ENCODE measurements at places on chromosomes 3 and 15.
A peak's percentile ranks its signal among the peaks of the same experiment; 100 is the strongest.

- no peak for DNase-seq
Measured at GRCh38 chr3:48240000-48240963, 622 bp upstream of the ZNF589 start.

- DNase-seq, result no peak
Measured at GRCh38 chr3:10338591-10339353, 17.9 kb upstream of the SEC13 start.

DNA sequence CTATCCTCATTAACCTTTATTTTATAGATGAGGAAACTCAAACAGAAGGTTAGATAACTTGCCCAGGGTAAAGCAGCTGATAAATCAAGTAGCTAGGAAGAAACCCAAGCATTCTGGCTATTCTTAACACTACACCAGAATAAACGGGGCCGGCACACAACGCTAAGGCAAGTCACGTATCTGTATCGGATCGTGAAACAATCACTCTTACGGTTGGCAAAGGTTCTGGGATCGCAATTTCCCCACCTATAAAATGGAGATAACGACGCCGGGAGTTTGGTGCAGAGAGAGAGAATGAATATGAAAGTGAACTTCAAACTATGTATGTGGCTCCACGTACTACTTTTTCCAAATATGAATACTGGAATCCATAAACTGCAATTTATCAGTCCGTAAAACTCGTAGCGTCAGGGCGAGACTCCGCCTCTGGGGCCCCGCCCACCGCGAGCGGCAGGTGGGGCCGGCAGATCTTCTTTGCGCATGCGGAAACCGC is 252 bp upstream of the ARMC8 start:
- DNase-seq, result peak; percentile 71

- no peak for DNase-seq
Measured at GRCh38 chr15:51046016-51046415, 48.7 kb downstream of the TNFAIP8L3 start.

- DNase-seq, result no peak
Measured at GRCh38 chr3:69879051-69879450, 120.5 kb upstream of the SAMMSON start.

DNA sequence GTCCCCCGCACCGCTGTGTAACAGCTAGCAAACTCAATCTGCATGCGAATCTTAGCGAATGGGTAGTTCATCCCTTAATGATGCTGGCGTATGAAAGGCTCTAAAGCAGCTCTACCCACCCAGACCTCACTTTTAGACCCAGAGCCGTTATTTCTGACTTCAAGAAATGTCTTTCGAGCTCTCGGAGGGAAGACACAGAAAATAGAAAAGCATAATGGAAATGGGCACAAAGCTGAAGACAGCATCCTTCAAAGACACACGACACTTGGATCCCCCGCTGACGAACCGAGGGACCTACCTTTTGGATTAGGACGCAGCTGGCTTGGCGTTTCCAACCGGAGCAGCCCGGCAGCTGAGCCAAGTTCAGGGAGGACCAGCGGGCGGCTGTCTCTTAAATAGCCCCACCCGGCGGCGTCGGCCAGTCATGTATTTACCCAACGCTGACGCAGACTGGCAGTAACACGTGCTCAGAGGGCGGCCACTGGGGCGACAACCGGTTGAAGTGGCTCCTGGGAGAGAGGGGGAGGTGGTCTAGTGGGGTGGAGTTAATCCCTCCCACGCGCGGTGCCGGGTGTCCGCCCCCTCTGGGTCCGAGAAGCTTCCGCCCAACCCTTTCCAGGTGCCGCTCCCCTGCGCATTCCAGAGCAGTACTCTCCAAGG is 1.5 kb downstream of the CCK start:
- DNase-seq, result no peak

GRCh38 chr3:52029053-52029452 is 27.3 kb downstream of the DUSP7 start:
- DNase-seq, result no peak

- no peak for DNase-seq
Measured at GRCh38 chr3:126127452-126127851, 43.5 kb upstream of the SLC41A3 start.

GRCh38 chr3:71244826-71245488 is 338.6 kb downstream of the FOXP1 start:
- no peak for DNase-seq

DNA sequence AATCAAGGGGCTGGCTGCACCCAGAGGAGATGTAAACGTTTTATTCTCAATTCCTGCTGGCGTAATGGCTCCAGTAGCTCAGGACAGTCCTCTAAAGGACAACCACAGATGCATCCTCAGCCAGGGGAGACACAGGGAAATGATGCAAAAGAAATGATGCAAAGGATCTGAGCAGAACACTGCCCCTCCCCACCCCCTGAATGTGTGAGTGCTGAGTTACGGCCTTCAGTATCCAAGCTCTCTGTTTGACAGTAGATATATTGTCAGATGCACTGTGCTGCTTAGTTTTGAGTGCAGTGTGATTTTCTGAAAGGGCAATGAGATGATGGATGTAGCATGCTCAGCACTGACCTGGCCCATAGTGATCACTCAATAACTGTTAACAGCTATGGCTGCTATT is 41.4 kb upstream of the CTDSPL start:
- DNase-seq, result no peak

- DNase-seq, result no peak
Measured at GRCh38 chr3:33918126-33918756, 119.8 kb downstream of the PDCD6IP start.

- DNase-seq, result no peak
Measured at GRCh38 chr3:58580826-58581327, 3.7 kb upstream of the FAM107A start.

- DNase-seq, result no peak
Measured at GRCh38 chr15:70752193-70752635, 11.1 kb downstream of the UACA start.

DNA sequence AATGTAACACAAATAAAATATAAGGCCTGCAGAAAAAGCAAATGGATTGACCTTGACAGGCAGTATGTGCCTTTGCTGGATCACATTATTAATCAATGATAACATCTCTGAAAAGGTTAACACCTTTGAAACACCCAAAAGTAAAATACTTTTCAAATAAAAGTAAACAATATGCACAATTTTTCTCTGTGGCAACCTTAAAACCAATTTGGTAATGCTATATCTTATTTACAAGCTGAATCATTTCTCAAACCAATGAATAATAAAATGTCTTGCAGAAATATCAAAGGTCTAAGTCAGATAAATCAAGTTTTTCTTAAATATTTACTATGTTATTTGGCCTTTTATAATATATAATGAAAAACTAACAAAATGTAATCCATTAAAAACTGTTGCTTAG is 1018.7 kb downstream of the ROBO1 start:
- DNase-seq, result no peak

GRCh38 chr15:39801641-39802309 is 19.1 kb upstream of the FSIP1 start:
- DNase-seq, result no peak

GRCh38 chr15:82890995-82891390 is 61.5 kb downstream of the HOMER2 start:
- no peak for DNase-seq

- no peak for DNase-seq
Measured at GRCh38 chr3:131387796-131388489, 6.4 kb downstream of the NUDT16 start.

DNA sequence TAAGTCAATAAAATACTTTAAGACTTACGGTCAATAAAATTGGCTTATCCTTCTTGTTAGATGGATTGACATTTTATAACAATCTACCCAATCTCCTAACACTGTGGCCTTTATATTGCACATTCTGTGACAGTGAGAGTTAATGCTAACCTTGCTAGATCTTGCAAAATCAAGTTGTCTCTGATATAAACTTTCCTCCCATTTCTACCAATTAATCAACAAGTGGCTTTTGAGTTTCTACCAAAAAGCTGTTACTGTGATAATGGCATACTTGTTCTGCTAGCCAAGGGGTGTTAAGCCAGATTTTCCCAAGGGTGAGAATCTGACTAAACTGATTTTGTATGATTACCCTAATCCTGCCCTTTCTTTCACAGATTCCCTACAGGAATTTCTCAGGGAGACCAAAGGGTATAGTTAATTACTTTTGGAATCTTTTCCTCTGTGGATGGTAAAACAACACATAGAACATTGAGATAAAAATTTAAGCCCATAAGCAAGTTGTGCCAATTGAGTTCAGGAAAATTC is 174.1 kb upstream of the SUCLG2 start:
- no peak for DNase-seq

- no peak for DNase-seq
Measured at GRCh38 chr3:181718987-181719911, 7.5 kb downstream of the SOX2 start.

- DNase-seq, result no peak
Measured at GRCh38 chr3:86563400-86563970, 427.5 kb downstream of the VGLL3 start.

DNA sequence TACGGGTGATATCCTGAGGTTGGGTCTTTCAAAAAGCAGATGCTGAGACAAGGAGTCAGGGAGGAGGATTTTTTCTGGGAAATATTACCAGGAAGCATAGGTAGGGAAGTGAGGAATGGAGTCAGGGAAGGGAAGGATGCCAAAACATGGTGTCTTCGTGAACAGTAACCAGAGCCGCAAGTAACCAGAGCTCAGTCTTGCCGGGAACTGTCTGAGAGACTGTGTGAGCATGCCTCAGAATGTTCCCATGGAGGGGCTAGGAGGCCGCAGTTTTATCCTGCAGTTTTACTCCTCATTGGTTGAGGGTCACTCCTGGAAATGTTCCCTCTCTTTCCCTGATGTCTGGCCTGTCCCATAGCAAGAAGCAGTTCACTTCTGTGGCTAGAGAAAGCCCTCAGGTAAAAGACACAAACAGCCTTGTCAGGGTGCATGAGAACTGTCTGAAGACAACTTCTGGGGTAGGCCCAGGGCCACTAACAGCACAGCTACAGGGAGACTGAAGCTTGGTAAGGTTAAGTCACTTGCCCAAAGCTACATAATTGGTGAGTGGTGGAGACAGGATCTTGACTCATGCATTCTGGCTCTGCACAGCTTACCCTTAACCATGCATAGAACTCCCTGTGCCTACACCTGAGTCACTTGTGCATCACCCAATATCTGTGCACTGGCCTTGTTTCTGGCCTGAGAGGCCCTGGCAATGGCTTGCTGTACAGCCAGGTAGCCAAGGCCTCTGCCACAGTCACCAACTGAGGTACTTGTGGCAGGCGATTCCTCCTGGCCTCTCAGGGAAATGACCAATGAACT is 76.3 kb upstream of the FRMD4B start:
- no peak for DNase-seq

- no peak for DNase-seq
Measured at GRCh38 chr3:82957079-82957478, 1195.6 kb upstream of the GBE1 start.

DNA sequence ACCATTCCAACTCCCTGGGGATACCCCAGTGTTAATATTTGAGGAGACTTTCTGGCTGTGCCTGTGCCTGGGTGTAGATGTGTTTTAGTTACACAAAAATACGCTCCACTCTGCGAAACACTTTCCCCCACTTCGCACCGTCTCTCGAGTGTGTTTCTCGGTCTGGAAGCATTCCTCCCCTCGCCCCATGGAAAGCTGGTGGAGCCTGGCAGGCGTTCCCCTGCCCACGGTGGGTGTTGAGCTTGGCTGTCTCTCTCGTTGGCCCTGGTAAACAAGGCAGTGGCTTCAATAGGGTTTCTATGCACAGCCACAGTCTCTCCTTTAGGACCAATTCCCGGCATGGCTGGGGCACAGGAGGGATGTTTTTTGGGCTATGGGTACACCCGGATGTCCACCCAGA is 19.3 kb downstream of the IQSEC1 start:
- no peak for DNase-seq

DNA sequence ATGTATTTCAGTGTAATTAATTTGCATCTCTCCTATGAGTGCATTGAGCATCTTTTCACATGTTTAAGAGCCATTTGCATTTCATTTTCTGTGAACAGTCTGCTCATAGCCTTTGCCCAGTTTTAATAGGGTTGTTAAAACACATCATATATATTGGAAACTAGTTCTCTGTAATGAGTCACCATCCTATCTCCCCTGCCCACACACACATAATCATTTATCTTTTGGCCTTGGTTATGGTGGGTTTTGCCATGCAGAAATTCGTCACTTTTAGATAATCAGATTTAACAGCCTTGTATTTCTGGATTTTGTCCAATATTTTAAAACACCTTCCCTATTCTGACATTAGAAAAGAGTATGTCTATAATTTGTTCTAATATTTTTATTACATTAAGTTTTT is 11.9 kb upstream of the CHRM5 start:
- DNase-seq, result no peak

- no peak for DNase-seq
Measured at GRCh38 chr3:179146911-179147513, 1.1 kb upstream of the PIK3CA start.

GRCh38 chr15:58931987-58932588 is 1.4 kb downstream of the SLTM start:
- no peak for DNase-seq

DNA sequence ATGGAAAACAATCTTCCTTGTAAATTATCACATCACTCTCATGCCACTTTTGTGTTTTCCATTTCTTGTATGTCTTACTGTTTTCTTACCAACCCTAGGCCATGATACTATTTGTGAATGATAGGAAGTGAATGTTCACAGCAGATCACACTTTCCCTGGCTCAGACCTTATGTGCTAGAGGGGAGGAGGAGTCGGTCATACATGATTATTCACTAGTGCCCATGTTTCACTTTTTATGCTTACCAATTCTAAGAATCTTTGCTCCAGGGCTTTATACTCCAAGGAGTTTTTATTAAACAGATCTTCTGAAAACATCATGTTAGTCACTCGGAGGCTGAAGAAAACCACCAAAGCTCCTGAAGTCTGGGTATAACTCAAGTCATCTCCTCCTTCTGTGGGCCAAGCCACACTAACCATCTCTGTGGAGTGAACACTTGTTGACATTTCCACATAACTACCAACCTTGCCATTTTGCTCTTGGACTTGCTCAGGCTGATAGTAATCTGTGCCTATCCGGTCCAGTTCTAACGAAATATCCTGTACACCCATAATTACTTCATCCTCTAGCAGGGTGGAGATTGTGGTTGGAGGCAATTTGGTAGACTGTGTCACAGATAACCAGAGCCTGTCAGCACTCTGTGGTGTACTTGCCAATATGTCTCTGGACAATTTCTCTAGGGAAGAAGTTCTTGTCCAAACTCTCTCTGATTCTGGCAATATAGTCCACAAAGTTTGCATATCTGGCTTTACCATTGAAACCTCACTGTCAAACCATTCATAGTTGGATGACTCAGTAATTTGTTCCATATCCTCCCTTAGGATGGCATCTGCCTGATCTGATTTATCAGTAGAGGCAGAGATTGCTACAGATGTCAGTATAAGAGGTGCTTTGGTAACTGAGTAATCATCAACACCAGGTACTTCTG is 76.8 kb downstream of the IMPG2 start:
- no peak for DNase-seq

Data from activated CD8-positive, alpha-beta memory T cell treated with anti-CD3 and anti-CD28 coated beads for 1 hour (primary cell).